ENCODE measurements at places on chromosomes 3 and 15.
A peak's percentile ranks its signal among the peaks of the same experiment; 100 is the strongest.

- no peak for DNase-seq
Observed at GRCh38 chr3:121654493-121655385, 6.0 kb downstream of the HCLS1 start.

DNA sequence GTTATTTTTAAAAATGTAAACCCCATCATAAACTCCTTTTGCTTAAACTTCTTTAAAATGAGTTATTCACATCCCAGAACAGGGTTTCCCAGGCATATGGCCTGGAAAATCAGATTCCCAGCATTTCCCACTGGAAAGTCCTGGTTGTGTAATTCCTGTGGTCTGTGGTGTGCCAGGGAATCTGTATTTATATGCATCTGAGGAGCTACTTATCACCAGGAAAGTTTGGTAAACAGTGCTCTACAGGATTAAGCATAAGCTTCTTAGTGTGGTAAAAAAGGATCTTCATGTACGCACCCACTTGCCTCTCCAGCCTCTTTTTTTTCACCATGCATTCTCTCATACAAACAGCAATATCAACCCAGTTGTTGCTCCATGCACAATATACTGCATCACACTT, 28.2 kb downstream of the MEIS2 start:
- DNase-seq: no peak

- DNase-seq: peak; percentile 74
Observed at GRCh38 chr15:44033894-44034293, 161.2 kb downstream of the FRMD5 start.

GRCh38 chr3:25462495-25462894, 34.4 kb downstream of the RARB start:
- DNase-seq: no peak

GRCh38 chr3:58728723-58729122, 62.1 kb upstream of the FAM3D start:
- no peak for DNase-seq

GRCh38 chr3:41328926-41329325, 129.6 kb downstream of the CTNNB1 start:
- peak; percentile 17 for DNase-seq

GRCh38 chr15:62994439-62994838, 48.1 kb upstream of the TPM1 start:
- no peak for DNase-seq

DNA sequence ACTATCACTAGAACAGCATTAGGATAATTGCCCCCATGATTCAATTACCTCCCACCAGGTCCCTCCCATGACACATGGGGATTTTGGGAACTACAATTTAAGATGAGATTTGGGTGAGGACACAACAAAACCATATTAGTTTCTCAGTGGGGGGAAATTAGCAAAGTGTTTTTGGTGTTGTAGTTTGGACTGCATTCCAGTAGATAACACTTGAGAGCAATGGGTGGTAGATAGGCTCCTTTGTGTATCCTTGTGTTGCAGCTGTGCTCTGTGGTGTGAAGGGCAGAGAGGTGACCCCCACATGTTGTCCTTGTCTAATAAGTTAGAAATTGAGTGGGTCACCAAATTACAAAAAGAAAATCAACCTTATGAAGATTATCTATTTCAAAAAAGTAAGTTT, 223.8 kb downstream of the SATB1 start:
- DNase-seq: no peak

DNA sequence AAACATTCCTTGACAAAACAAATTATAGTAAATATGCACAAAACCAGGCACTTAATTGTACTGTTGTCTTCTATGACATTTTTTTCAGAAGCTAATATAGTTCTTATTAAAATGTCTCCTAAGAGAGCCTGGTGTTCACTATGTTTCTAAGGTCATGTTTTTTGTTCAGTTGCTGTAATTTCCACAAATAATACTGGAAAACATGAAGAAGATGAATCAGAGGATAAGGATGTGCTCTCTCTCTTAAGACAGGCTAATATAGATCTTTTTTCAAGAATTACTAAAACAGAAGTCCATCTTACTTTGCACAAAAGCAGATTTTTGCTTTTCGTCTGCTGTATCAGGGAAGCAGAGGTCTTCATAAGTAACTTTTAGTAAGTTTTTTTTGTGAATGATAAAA, 823.0 kb upstream of the NECTIN3 start:
- DNase-seq: no peak

GRCh38 chr3:126371096-126371705, 14.0 kb upstream of the KLF15 start:
- DNase-seq: no peak

DNA sequence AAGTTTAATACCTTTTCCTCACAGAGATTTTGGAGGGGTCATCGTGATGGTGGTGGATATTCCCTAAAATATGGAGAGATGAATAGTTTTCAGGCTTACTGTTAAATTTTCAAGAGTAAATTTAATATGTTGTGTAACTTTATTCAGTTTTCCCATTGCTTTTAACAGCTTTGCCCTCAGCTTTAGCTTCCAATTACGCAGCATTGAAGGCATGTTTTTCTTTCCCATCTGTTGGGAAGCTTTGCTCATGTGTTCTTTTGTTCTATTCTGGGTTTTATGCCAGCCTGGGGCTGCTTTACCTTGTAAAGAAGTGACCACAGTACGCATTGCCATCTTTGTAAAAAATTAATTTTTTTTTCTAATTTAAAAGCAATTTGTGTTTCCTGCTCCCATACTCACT, 151.5 kb downstream of the B3GALNT1 start:
- DNase-seq: no peak

DNA sequence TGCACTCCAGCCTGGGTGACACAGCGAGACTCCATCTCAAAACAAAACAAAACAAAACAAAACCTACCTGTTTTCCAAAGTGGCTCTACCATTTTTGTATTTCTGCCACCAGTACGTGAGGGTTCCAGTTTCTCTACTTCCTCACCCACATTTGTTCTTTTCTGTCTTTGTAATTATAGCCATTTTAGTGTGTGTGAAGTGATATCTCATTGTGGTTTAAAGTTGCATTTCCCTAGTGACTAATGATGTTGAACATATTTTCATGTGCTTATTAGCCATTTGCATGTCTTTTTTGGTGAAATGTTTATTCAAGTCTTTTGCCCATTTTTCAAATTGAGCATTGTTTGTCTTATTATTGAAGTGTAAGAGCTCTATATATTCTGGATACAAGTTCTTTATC, 50.7 kb downstream of the TRA2B start:
- DNase-seq: no peak

DNA sequence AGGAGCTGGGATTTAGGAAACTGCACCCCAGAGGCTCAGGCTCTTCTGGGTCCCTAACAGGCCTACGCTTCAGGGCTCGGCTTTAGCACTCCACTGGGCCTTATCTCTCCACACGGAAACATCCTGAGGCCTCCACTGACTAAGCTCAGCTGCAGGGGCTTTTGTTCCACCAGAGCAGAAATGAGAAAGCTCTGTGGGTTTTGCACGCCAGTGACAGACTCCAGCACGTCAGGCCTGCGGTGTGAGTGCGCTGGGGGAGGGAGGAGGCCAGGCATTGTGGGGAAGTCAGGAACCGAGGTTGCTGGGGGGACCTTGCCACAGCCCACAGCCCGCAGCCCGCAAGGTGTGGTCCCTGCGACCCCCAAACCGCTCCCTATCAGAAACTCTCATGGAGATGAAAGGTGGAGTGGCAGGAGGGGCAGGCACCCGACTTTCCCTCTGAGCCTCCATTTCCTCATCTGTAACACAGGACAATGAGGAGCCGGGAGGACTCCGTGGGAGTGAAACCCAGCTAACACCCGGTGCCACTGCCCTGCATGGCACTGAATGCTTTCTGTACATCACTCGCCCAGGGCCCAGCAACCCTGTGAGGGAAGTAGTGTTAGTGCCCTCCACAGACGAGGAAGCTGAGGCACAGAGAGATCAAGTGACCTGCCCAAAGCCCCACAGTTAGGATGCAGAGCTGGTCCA, 106.5 kb downstream of the TPRA1 start:
- DNase-seq: no peak

DNA sequence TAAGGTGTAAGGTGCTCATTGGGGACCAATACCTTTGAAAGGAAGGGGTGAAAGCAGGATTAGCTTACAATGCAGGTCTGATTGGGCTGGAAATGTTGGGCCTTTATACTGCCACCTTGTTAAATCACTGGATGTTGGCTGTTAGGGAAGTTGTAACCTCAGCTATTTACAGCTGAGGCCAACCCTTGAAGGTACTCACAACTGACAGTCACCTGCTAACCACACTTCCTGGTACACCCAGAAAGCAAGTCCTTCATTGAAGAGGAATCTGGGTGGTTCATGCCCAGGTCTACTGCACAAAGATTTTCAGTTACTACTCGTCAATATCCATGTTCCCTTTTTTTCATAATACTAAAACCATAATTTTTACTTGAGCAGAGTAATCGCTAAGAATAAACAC, 65.4 kb upstream of the CLDN18 start:
- no peak for DNase-seq

DNA sequence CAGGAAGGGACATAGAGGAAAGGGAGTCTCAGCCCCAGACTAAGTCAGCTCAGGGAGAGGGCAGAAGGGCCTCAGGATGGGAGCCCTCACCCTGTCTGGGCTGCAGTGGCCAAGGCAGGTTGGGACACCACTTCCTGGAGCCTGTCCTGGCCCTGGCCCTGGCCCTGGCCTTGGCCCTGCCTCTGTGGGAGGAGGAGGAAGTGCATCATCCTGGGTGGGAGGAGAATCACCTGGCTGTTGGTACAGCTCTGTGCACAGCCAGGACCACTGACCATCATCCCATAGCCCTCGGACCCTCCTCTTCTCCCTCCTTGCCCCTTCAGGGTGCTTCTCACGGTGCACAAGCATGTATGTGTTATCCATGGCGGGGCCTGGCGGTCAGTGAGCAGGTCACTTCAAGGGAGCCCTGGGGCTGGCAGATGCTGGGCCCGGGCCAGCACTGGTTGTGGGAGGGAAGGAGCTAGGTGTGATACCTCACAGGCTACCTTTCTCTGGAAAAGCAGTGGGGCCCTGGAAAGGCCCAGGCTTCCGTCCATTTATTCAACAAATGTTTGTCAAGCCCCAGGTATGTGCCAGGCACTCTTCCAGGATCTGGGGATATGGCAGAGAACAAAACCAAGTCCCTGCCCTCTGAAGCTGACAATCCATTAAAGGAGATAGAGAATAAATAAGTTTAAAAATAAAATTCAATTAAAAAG, 8.2 kb upstream of the APEH start:
- no peak for DNase-seq

GRCh38 chr3:170689296-170689829, 103.5 kb upstream of the SLC7A14 start:
- DNase-seq: peak; percentile 92

- no peak for DNase-seq
Observed at GRCh38 chr3:191253089-191253799, 54.2 kb downstream of the OSTN start.

- DNase-seq: peak; percentile 82
Observed at GRCh38 chr3:141894524-141895176, 18.2 kb downstream of the ATP1B3 start.

GRCh38 chr15:45795440-45796069, 160.7 kb downstream of the SQOR start:
- peak; percentile 37 for DNase-seq

GRCh38 chr3:131540143-131540542, 37.4 kb upstream of the MRPL3 start:
- peak; percentile 23 for DNase-seq

GRCh38 chr3:149575961-149576564, 81.8 kb downstream of the WWTR1 start:
- DNase-seq: peak; percentile 96

GRCh38 chr3:36192901-36193300, 187.4 kb upstream of the STAC start:
- DNase-seq: no peak
